ENCODE measurements at places on chromosomes 4 and X.

DNA sequence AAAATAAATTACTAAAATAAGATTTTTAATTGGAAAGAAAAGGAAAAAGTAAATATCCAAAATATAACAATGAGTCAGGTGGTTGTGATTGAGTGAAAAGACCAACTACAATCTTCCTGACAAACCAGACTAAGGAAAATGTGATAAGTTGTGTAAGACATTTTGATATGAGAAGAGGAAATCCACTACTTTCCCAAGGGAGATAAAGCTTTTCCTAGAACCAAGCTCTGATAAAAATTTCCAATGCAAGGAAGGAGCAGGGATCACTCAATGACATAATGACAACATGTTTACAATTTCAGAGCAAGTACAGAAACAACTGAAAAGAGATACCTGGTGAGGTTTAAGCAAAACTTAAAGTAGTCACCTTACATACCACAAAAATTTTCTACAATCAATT, 305.1 kb upstream of the RASGEF1B start:
- DNase-seq: no peak
- no peak overlapping the region for H3K4me3 ChIP-seq
- H3K36me3 ChIP-seq: no peaks in the 10 kb centered on the region
- no peaks in the 10 kb centered on the region for H3K4me1 ChIP-seq
- H3K27ac ChIP-seq: no peak overlapping the region

DNA sequence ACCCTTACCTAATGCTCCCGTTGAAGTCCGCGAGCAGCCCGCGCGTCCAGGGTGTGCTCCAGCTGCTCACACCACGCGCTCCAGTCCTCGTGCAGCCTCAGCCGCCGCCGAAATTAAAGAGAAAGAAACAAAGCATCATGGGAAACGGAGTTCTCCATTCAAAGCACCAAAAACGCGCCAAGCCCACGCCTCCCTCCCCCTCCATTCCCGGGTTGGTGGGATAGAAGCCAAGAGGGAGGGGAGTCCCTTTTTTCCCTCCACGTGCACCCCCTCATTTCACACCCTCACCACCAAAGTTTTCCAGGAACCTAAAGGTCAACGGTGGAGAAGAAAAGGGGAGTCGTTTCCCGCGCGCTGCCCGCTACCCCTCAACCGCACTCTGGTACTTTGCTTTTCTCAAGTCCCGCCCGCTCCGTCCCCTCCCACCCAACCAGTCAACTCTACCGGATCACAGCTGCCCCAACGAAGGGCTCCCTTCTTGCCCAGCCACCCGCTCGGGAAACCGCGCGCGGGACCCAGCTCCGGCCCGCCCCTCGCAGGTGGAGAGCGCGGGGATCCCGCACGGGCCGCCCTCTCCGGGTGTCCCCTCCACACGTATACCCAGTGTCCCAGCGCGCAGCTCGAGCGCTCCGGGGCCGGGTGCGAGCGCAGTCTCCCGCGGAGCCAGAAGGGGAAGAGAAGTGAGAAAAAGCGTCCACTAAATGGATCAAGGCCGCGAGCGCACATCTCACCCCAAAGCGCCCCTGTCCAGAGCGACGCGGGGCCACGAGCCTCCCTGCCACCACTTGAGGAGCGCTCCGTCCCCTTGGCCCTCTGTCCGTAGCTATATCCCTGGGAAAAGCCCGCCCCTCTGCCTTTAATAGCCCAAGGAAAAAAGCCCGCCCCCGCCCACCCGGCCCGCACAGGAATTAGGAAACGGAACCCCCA, 65.1 kb upstream of the CCDC160 start:
- H3K36me3 ChIP-seq: peaks cover 3% of the 10 kb centered on the region
- no peak overlapping the region for H3K27ac ChIP-seq
- peaks cover 16% of the 10 kb centered on the region for H3K4me1 ChIP-seq
- peak overlapping the region; percentile 86 for H3K4me3 ChIP-seq
- DNase-seq: no peak
- H3K27me3 ChIP-seq: peaks cover 7% of the 10 kb centered on the region

GRCh38 chr4:99808260-99808857, 8.3 kb upstream of the DAPP1 start:
- H3K27me3 ChIP-seq: peaks cover 21% of the 10 kb centered on the region
- peaks cover 5% of the 10 kb centered on the region for H3K4me1 ChIP-seq
- H3K27ac ChIP-seq: no peak overlapping the region
- no peak overlapping the region for H3K4me3 ChIP-seq

DNA sequence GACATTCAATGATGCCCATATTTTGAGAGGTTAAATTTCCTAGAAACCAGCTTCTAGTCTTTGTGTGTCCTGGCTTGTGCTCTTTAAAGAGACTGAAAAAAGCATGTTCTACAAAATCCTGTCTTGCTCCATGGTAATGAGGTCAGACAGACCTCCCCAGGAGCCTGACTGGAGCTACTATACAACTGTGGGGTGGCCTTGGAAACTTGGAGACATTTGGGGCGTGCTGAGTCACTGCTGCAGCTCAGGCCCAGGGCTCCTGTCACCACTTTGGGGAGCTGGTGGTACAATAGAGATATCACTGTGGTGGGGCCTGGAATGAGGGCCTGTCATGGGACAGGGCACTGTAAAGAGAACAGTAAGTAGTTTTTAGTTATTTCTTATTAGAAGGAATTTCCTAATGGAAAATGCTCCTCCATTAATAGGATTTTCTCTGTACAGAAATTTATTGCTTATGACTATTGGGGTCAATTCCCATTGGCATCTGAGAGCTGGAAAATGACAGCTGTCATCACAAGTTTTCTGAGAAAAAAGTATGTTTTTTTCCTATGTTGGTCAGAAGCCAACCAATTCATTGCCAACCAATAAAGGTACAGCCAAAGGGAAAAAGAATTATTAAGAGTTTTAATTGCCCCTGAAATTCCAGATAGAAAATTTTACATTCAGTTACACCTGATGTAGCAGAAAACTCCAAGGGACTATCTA, 207.4 kb upstream of the JADE1 start:
- H3K4me3 ChIP-seq: no peak overlapping the region
- no peak overlapping the region for H3K27ac ChIP-seq
- peaks cover 30% of the 10 kb centered on the region for H3K27me3 ChIP-seq
- H3K36me3 ChIP-seq: no peaks in the 10 kb centered on the region
- DNase-seq: no peak

- H3K27ac ChIP-seq: no peak overlapping the region
- no peak overlapping the region for H3K4me3 ChIP-seq
- DNase-seq: no peak
- no peaks in the 10 kb centered on the region for H3K4me1 ChIP-seq
These were observed 367.8 kb upstream of the GRIA3 start for GRCh38 chrX:122816288-122816687.

DNA sequence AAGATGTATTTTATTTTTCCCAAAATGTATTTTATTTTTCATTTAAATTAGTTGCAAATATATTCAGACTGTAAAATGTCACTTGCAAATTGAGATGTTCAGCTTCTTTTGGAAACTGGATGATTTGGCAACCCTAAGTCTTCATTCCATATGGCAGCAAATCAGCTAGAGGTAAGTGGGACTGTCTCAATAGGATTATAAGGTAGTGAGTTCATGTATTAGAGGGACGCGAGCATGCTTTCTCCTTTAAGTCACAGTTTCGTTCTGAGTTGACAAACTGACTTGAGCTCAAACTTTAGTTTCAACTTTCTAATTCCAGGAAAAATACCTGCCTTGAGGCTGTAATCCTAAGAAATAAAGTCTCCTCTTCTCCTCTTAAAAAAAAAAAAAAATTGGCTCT, 44.2 kb upstream of the TMEM131L start:
- no peak overlapping the region for H3K27ac ChIP-seq
- H3K4me1 ChIP-seq: no peaks in the 10 kb centered on the region
- H3K4me3 ChIP-seq: no peak overlapping the region

DNA sequence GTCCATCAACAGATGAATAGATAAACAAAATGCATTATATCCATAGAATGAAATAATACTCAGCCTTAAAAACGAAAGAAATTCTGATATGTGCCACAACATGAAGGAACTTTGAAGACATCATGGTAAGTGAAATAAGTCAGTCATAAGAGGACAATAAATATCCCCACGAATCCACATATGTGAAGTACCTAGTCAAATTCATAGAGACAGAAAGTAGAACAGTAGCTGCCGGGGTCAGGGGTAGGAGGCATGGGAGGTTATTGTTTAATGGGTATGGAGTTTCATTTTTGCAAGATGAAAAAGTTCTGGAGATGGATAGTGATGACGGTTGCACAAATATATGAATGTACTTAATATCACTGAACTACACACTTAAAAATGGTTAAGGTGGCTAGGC, 151.6 kb upstream of the MAP3K15 start:
- peaks cover 65% of the 10 kb centered on the region for H3K4me1 ChIP-seq
- H3K27me3 ChIP-seq: no peaks in the 10 kb centered on the region
- H3K27ac ChIP-seq: peak overlapping the region; percentile 70
- H3K36me3 ChIP-seq: peaks cover 25% of the 10 kb centered on the region

DNA sequence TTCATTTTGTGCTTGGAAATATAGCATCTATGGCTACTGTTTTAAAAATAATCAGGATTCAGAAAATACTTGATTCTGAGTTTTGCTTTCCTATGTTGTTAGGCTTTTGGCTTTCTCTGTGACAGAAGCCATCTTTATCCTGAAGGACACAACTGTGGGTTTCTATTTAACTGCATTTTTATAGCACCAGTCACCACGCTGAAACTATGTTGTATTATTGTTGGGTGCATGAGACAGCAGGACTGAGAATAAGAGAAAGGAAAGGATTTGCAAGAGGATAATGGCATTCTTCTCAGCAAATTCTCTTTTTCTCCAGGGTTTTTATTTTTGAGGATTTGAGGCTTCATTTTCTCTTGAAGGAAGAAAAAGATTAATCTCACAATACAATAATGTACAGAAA, 10.1 kb upstream of the NEUROG2 start:
- peaks cover 18% of the 10 kb centered on the region for H3K4me1 ChIP-seq
- peaks cover 7% of the 10 kb centered on the region for H3K36me3 ChIP-seq
- DNase-seq: no peak
- H3K4me3 ChIP-seq: no peak overlapping the region
- no peak overlapping the region for H3K27ac ChIP-seq

GRCh38 chr4:142565771-142566170, 280.3 kb downstream of the INPP4B start:
- H3K36me3 ChIP-seq: no peaks in the 10 kb centered on the region
- H3K4me3 ChIP-seq: peak overlapping the region; percentile 79
- H3K27ac ChIP-seq: peak overlapping the region; percentile 93
- DNase-seq: no peak
- peaks cover 28% of the 10 kb centered on the region for H3K4me1 ChIP-seq

GRCh38 chr4:80787306-80787705, 243.2 kb upstream of the BMP3 start:
- no peaks in the 10 kb centered on the region for H3K4me1 ChIP-seq
- H3K36me3 ChIP-seq: no peaks in the 10 kb centered on the region
- no peaks in the 10 kb centered on the region for H3K27me3 ChIP-seq
- H3K4me3 ChIP-seq: no peak overlapping the region
- DNase-seq: no peak
- H3K27ac ChIP-seq: no peak overlapping the region

DNA sequence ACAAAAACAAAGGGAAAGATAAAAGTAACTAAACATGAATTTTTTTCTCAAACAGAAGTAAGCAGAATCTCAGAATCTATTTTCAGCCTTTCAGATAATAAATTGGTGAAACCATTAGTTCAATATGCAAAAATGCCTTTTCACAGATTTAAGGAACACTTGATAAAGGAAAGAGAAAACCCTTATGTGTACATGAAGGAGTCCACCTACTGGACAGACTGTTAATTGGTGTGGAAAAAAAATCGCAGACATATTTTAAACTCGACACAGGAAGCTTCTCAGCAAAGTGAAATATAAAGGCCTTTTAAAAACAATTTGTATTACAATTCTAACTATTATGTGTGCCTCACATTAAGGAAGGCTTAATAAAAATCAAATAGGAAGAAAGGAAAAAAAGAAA, 22.3 kb downstream of the COX7B2 start:
- no peak for DNase-seq
- no peaks in the 10 kb centered on the region for H3K36me3 ChIP-seq
- H3K4me1 ChIP-seq: no peaks in the 10 kb centered on the region
- H3K27me3 ChIP-seq: peaks cover 27% of the 10 kb centered on the region

DNA sequence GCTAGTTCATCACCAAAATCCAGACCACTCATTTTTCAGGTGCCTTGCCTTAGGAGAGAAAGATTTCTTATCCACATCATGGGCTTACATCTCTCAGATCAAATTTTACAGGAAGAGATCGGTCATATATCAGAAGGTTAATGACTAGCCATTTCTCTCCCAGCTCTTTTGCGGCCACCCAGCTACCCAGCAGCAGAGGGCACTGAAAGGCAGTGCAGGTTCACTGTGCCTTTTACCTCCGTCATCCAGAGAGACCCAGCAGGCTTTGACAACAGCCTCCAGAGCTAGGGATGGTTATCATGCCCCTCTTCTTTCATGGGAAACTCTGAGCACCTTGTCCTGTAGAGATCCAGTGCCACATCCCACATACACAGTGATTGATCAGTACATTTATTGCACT, 384.8 kb downstream of the AFF2 start:
- H3K27ac ChIP-seq: no peak overlapping the region
- no peak overlapping the region for H3K4me3 ChIP-seq
- no peaks in the 10 kb centered on the region for H3K27me3 ChIP-seq
- H3K4me1 ChIP-seq: no peaks in the 10 kb centered on the region
- DNase-seq: no peak

DNA sequence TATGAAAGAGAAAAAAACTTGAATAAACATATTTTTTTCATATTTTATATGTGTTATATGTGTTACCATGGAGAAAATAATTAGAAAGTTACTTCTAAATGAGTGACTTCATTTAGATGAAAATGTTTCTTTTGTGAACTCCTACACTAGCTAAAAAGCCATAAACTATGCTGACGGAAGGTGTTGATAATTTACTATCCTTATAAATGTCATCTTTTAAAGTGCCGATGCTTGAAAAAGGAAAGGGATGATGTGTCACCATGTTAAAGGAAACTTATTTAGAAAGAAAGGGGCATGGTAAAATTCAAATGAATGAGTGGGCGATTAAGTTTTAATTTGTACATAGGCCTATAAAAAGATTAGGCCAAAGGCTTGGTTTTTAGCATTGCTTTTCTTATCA, 133.8 kb downstream of the SPRY1 start:
- no peaks in the 10 kb centered on the region for H3K4me1 ChIP-seq
- H3K4me3 ChIP-seq: no peak overlapping the region
- DNase-seq: no peak

DNA sequence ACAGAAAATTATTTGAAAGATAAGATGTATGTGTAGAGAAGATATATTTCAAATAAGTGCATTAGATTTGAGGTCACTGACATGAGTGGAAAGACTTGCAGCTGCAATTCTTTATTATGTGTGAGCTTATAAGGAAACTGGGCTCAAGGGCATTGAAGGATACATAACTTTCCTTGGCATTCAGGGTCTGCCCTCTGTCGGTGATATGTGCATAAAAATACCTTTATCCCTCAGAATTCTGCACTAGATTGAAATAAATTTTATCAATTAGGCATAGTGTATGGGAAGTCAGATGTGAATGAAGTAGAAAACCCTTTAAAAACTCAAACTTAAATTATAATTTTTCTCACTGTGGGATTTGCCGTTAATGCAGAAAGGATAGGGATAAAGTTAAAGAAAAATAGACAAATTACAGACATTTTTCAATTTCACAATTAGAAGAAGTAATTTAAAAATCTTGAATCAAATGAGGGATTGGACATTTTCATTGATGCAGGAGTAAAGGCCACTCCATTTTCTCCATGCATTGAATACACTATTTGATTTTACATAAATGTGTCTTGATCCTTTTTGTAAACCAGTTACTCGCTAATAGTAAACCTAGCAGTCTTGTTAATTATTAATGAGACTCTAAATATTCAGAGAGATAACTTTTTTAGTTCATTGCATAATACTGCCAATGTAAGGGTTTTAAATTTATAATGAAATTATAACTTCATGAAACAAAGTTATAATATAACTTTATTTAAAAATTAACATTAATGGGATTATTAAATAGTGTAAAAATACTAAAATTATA, 21.0 kb upstream of the ETNPPL start:
- no peak overlapping the region for H3K4me3 ChIP-seq
- H3K36me3 ChIP-seq: no peaks in the 10 kb centered on the region
- no peaks in the 10 kb centered on the region for H3K4me1 ChIP-seq
- peaks cover 35% of the 10 kb centered on the region for H3K27me3 ChIP-seq

Measured in central memory CD8-positive, alpha-beta T cell (primary cell).